ENCODE measurements at places on chromosomes 7 and 10.

DNA sequence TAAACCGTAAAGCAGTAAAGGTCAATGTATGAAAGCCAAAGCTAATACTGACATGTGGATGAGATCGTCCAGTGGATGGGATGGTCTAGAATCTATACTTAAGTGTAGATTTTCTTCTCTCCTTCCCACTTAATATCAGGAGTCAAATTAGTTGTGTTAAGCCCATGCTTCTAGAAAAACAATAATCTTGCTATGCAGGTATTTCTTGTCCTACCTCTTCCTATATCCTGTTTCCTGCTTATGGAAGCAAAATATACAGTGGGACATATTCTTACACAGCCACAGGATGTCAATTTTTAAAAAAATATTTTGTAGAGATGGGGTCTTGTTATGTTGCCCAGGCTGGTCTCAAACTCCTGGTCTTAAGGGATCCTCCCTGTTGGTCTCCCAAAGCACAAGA lies 27.5 kb downstream of the CPEB3 start:
- DNase-seq, result no peak

DNA sequence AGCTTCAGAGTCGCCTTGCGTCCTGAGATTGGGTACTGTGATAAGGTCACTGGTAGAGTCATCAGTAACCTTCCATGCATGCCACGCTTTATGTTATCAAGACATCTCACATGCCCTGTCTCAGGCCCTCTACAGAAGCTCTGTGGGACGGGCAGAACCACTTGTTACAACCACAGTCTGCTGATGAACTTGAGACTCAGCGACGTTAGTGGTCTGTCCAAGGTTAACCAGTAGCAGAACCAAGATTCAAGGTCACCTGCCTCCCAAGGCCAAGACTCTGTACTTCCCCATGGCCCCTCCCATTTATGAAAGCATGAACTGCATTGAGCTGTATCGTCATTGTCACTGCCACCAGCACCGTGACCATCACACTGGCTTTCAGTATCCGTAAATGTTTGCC lies 15.0 kb downstream of the IQCE start:
- DNase-seq, result no peak

GRCh38 chr10:86782701-86783418 lies 26.4 kb downstream of the BMPR1A start:
- no peak for DNase-seq

DNA sequence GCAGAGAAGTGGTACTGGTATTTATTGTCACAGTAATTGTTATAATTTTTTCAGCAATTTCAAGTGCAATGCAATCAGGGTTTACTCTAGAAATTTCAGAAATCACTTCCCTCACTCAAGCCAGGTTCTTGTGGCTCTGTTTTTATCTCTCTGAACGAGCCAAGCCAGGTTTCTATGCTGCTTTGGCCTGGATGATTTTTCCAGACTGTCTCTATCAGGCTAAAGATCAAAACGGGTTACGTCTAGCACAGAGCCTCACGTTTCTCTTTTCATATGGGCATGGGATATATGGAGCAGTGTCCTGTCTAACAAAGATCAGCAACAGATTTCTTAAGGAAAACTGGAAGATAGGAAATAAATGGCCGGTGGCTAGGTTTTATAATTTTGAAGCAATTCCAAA lies 1105.3 kb downstream of the NRG3 start:
- no peak for DNase-seq

DNA sequence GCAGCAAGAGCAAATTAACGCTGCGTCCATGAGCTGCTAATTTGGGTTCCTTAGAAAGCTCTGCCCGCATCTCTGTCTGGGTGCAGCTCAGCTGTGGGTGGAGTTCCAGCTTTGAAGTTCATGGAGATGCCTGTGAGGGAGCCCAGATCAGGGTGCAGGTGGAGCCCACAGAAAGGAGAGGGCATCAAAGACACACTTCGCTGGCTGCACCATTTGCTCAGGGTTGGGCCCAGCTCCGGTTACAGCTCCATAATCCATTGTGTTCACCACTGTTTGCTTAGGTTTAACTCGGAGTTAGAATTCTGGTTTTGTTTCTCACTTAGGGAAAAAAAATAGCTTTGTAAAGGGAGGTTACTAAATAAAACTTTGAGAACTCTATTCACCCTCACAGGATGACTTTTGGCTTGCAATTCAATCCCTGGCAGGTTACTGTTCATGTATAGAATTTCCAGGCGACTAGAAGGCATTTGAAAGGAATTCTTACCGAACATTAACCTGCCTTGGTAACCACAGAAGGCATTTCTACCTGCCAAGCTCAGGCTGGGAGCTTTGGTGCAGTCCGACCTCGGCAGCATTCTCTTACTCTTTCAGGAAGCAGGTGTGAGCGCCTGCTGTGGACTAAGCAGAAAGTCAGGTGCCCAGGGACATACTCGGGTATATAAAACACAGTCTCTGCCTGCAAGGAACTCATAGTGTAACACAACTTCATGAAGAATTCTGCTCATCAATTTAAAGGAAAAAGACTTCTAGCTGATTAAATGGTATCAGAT lies 179.5 kb upstream of the RNF32 start:
- DNase-seq, result no peak

Measured in hindlimb muscle (tissue), 1 donor.